ENCODE measurements at places on chromosomes 1 and 21. TPM values are rescaled to one million over a fixed set of nuclear protein-coding genes. Genes with fewer than 3 reads are reported as not detected.
A peak's percentile ranks its signal among the peaks of the same experiment; 100 is the strongest.

The PARP1 gene
- total RNA-seq, result 408 TPM

The GOLT1A gene
- total RNA-seq, result 7.5 TPM

The SIK1 gene
- total RNA-seq, result 6.7 TPM

The ACOT11 gene
- 3.5 TPM for total RNA-seq

The CNTN2 gene
- total RNA-seq, result 3.9 TPM

The TNNT2 gene
- 21.0 TPM for total RNA-seq

The TRAF5 gene
- total RNA-seq, result 17.9 TPM

GRCh38 chr21:41158026-41158425 lies 9.9 kb upstream of the BACE2 start:
- no peaks in the 10 kb centered on the region for H3K27me3 ChIP-seq
- H3K4me3 ChIP-seq, result no peak overlapping the region
- no peaks in the 10 kb centered on the region for H3K36me3 ChIP-seq
- no peak for DNase-seq
- no peak overlapping the region for H3K27ac ChIP-seq
- no peaks in the 10 kb centered on the region for H3K4me1 ChIP-seq

- no peak overlapping the region for H3K27ac ChIP-seq
- H3K4me1 ChIP-seq, result no peaks in the 10 kb centered on the region
- H3K27me3 ChIP-seq, result no peaks in the 10 kb centered on the region
- DNase-seq, result no peak
- H3K4me3 ChIP-seq, result no peak overlapping the region
Measured at GRCh38 chr1:227490001-227490400, 73.4 kb upstream of the ZNF678 start.

GRCh38 chr1:159791461-159791860 lies 10.7 kb downstream of the DUSP23 start:
- H3K27ac ChIP-seq, result no peak overlapping the region
- no peaks in the 10 kb centered on the region for H3K4me1 ChIP-seq
- H3K36me3 ChIP-seq, result no peaks in the 10 kb centered on the region
- H3K27me3 ChIP-seq, result no peaks in the 10 kb centered on the region
- H3K4me3 ChIP-seq, result no peak overlapping the region

DNA sequence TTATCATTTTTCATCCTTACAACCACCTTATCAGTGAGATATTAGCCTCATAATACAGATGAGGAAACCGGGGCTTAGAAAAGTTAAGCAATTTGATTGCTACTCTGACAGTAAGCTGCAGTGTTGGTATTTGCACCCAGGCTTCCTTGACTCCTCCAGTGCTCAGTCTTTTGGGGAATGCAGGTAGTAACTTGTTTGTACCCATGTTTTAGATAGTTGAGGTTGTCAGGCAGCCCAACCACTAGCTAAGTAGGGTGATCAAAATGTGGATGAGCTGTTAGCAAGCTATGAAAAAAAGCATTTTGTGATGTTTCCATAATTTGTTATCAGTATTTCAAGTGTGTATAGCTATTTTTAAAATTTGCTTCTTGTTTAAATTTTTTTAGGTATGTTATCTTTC lies 80.8 kb downstream of the SASS6 start:
- DNase-seq, result no peak
- H3K27me3 ChIP-seq, result no peaks in the 10 kb centered on the region
- H3K27ac ChIP-seq, result no peak overlapping the region
- no peak overlapping the region for H3K4me3 ChIP-seq
- no peaks in the 10 kb centered on the region for H3K36me3 ChIP-seq
- H3K4me1 ChIP-seq, result peaks cover 5% of the 10 kb centered on the region

DNA sequence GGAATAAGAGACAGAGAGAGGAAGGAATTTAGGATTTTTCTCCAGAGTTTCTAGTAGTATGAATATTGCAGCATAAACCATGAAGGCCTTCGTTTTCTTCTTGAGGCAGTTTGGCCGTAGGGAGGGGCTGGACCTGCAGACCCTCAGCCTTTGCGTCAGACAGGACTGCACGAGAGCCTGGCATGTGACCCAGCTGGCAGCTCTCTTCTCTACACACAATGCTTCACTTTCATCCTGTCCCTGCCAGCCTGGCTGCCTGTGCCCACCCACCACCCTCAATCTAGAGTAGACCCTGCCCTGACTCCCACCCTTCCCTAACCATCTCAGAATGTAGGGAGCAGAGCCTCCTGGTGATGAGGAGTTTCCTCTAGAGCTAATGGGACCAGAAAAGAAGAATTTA lies 1.6 kb downstream of the CA14 start:
- H3K27ac ChIP-seq, result no peak overlapping the region
- H3K4me3 ChIP-seq, result peak overlapping the region; percentile 80
- no peaks in the 10 kb centered on the region for H3K27me3 ChIP-seq
- H3K4me1 ChIP-seq, result peaks cover 15% of the 10 kb centered on the region

- no peaks in the 10 kb centered on the region for H3K27me3 ChIP-seq
- H3K27ac ChIP-seq, result no peak overlapping the region
- DNase-seq, result no peak
- H3K4me1 ChIP-seq, result no peaks in the 10 kb centered on the region
- H3K4me3 ChIP-seq, result no peak overlapping the region
- no peaks in the 10 kb centered on the region for H3K36me3 ChIP-seq
Measured at GRCh38 chr1:192395895-192396294, 79.1 kb downstream of the RGS21 start.

DNA sequence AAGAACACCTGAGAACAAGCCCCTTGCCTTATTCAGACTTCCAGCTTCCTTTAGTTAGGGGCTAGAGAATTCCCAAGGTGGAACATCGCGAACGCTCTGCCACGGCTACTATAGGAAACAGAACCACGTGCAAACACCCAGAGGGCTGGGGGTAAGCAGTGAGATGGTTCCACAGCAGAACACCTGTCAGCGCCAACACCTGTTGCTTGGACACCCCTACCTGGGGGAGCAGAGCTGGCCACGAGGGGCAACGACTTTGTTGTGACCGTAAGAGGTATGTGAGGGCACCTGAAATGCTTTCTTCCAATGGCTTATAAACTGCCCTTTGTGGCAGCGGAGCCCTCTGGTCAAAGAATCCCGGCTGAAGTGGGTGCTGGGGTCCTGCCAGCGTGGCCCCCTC lies 50.7 kb downstream of the MRPL37 start:
- DNase-seq, result no peak
- no peak overlapping the region for H3K4me3 ChIP-seq
- peaks cover 12% of the 10 kb centered on the region for H3K36me3 ChIP-seq
- no peaks in the 10 kb centered on the region for H3K27me3 ChIP-seq

- H3K4me3 ChIP-seq, result no peak overlapping the region
- peaks cover 10% of the 10 kb centered on the region for H3K4me1 ChIP-seq
- no peaks in the 10 kb centered on the region for H3K36me3 ChIP-seq
- DNase-seq, result no peak
- H3K27ac ChIP-seq, result no peak overlapping the region
Measured at GRCh38 chr1:31795096-31795675, 20.6 kb downstream of the SPOCD1 start.

DNA sequence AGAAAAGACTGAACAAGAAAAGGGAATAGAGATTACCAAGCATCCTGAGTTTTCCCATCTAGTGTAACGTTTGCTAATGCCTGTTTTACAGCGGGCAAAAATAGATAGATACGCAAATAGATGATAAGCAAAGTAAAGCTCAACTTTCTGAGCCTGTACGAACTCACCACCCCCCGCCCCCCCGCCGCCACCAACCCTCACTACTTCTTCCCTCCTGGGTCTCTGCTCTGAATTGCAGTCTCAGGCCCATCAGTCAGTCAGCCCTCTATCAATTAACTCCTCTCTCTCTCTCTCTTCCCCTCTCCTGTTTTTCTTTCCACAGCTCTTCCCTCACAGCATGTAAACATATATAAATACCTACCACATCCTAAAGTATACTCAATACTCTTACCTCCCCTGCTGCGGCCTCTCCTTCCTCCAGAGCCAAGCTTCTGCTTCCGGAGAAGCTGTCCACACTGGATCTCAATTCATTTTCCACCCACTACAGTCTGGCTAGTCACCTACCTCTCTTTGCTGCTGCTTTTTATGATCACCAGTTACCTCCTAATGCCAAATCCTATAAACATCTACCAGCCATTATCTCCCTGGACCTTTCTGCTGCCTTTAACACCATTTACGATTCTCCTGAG lies 64.6 kb downstream of the CAPN2 start:
- no peak overlapping the region for H3K27ac ChIP-seq
- H3K4me3 ChIP-seq, result no peak overlapping the region
- no peaks in the 10 kb centered on the region for H3K27me3 ChIP-seq
- peaks cover 4% of the 10 kb centered on the region for H3K4me1 ChIP-seq

DNA sequence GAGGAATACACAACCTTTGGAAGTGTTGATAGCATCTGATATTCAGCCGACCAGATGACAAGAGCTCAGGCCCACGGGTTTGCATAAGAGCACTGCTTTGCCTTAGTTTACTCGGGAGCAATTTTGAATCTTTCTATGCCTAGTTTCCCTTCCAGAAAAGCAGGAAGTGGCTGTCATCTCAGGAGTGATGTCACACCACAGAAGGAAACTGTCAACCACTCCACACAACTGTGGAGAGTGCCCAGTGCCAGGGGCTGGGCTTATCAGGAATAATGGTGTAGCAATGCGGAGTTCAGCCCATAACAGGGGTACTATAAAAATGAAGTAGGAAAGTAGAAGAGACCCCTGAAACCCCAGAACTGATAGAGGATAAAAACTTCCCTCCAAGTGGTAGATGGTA lies 28.4 kb downstream of the NTPCR start:
- no peak for DNase-seq
- no peak overlapping the region for H3K4me3 ChIP-seq
- no peaks in the 10 kb centered on the region for H3K4me1 ChIP-seq
- H3K27me3 ChIP-seq, result no peaks in the 10 kb centered on the region

GRCh38 chr1:203380420-203381150 lies 29.7 kb upstream of the FMOD start:
- no peaks in the 10 kb centered on the region for H3K36me3 ChIP-seq
- no peak overlapping the region for H3K4me3 ChIP-seq
- H3K4me1 ChIP-seq, result no peaks in the 10 kb centered on the region
- no peak for DNase-seq

GRCh38 chr1:22529901-22530621 lies 33.2 kb upstream of the EPHA8 start:
- DNase-seq, result no peak
- no peak overlapping the region for H3K27ac ChIP-seq
- 0 out of 2 replicates have a peak, but pooled peaks cover 8% of the 10 kb centered on the region for H3K36me3 ChIP-seq

- peaks cover 6% of the 10 kb centered on the region for H3K36me3 ChIP-seq
Measured at GRCh38 chr1:153617663-153618062, 1.5 kb upstream of the S100A14 start.

DNA sequence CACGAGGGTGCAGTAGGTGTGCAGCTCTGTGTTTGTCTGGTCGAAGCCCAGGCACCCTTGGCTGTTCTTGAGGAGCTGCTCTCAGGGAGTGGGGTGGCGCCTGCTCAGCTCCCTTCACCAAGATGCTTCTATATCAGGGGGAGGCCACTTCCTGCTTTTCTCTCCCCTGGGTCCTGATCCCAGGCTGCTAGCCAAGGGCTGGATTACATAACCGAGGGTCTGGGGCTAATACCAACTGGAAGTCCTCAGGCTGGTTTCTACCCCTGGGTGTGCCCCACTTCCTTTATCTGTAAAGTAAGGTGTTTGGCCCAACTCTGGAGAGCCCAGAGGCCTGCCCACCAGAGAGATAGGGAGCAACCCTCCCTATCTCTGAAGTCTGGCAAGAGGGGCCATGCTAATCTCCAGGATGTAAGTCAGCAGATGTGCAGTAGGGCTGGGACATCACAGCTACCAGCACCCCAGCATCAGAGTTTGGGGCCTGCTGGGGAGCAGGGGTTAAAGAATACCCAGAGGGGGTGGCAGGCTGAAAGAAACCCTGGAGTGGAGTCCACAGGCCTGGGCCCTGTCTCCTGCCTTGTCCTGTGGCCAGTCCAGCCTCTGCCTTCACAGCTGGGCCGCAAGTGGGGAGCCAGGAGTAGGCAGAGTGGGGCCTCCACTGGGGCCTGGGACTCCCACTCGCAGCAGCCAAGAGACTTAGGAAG lies 2.1 kb downstream of the SELENBP1 start:
- H3K4me3 ChIP-seq, result no peak overlapping the region
- H3K27me3 ChIP-seq, result no peaks in the 10 kb centered on the region
- no peaks in the 10 kb centered on the region for H3K36me3 ChIP-seq
- H3K27ac ChIP-seq, result no peak overlapping the region
